ENCODE measurements at places on chromosomes 6 and 20.

- no peak for DNase-seq
Observed at GRCh38 chr6:168100803-168101589, 22.0 kb upstream of the FRMD1 start.

GRCh38 chr6:104595311-104595820 is 264.4 kb downstream of the HACE1 start:
- DNase-seq: no peak

- DNase-seq: no peak
Observed at GRCh38 chr6:161575523-161576254, 301.8 kb upstream of the AGPAT4 start.

GRCh38 chr6:157879034-157879872 is 56.2 kb downstream of the SNX9 start:
- DNase-seq: no peak

DNA sequence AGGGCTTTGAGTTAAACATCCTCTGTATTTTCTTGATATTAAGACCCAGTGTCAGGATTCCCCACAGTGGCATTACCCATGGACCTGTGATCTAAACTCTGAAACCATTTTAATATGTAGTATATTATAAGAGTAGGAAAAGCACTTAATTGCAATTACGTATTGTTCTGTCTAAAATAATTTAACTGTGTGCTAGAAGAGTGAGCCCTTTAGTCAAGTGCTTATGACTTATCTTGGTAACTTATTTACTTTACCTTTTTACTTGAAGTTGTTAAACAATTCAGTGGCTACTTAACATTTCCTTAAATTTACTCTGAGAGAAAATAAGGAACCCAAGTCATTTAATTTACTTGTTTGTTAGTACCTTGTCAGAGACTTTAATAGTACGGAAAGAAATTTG is 173.6 kb downstream of the CDKAL1 start:
- no peak for DNase-seq

- no peak for DNase-seq
Observed at GRCh38 chr6:128966934-128967333, 84.0 kb downstream of the LAMA2 start.

- no peak for DNase-seq
Observed at GRCh38 chr6:29919506-29920445, 22.6 kb upstream of the HLA-A start.
